ENCODE measurements at places on chromosomes 1 and 21.

- DNase-seq: no peak
These were observed 5.8 kb downstream of the LRRC47 start for GRCh38 chr1:3790500-3790923.

GRCh38 chr1:5164158-5164557 lies 509.7 kb downstream of the AJAP1 start:
- DNase-seq: no peak

DNA sequence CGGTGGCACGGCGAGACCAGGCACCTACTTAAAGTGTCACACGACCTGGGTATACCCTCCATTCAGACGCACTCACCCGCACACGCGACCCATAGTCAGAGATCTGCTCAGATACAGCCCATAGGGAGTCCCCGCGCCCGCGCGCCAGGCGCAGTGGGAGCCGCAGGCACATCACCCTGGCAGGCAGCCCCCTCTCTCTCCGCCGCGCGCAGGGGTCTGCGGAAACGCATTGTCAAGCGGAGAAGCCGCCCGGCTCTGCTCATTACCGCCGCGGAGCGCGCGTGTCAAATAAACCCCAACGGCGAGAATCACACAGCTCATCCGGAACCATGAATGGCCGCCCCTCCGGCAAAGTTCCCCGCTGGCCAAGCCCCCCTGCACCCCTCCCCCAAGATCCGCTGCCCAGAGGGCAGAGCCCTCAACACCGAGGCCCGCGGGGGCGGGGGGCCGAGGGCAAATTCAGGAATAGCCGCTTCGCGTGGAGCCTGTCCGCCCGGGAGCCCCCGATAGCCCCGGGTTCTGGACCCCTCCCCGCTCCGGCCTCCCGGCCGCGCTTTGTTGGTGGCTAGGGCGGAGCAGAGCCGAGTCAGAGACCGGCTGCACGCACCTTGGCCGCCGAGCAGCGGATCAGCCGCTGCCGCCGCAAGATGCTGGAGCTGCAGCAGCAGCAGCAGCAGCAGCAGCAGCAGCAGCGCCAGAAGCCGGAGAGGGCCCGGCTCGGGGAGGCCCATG lies 522 bp downstream of the LRP8 start:
- DNase-seq: peak; percentile 41

GRCh38 chr1:199242601-199243000 lies 603.8 kb downstream of the PTPRC start:
- DNase-seq: no peak

GRCh38 chr1:72341661-72342060 lies 59.3 kb upstream of the NEGR1 start:
- DNase-seq: no peak
